ENCODE measurements at places on chromosomes 4 and X. TPM values are rescaled to one million over a fixed set of nuclear protein-coding genes. Genes with fewer than 3 reads are reported as not detected.

Gene CPLX1
- 0.30 TPM for total RNA-seq

Gene SHOX
- total RNA-seq, result 0.08 TPM

Gene TMEM164
- total RNA-seq, result 34.2 TPM

Gene USP17L25
- total RNA-seq, result not detected

Gene LYAR
- total RNA-seq, result 12.9 TPM

Gene CTAG1A
- total RNA-seq, result not detected

Gene IQCM
- 0.68 TPM for total RNA-seq

Gene TASL
- not detected for total RNA-seq

Gene UNC5C
- 16.0 TPM for total RNA-seq

Gene PHOX2B
- total RNA-seq, result not detected

Gene SSX2
- total RNA-seq, result not detected

- H3K4me1 ChIP-seq, result no peaks in the 10 kb centered on the region
- H3K27me3 ChIP-seq, result no peaks in the 10 kb centered on the region
- no peaks in the 10 kb centered on the region for H3K36me3 ChIP-seq
- peak overlapping the region; percentile 73 for H3K27ac ChIP-seq
Observed at GRCh38 chr4:66574145-66574978, 904.1 kb upstream of the EPHA5 start.

DNA sequence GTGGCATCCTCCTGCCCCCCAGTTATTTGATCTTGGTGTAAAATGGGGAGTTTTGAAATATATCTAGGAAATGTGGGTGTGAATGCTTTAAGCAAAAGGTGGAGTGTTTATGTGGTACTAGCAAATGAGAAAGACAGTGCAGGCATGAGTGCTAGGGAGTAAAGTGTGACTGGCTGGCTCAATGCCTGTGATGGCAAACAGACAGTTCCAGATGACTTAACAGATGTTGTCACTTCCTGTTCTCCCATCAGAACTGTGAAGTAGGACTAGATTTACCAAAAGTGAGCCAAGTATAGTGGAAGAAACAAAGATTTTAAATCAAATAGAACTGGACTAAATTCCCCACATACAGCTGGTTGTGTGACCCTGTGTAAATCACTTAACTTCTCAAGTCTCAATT, 8.4 kb upstream of the AMOT start:
- no peak overlapping the region for H3K27ac ChIP-seq
- no peaks in the 10 kb centered on the region for H3K36me3 ChIP-seq

DNA sequence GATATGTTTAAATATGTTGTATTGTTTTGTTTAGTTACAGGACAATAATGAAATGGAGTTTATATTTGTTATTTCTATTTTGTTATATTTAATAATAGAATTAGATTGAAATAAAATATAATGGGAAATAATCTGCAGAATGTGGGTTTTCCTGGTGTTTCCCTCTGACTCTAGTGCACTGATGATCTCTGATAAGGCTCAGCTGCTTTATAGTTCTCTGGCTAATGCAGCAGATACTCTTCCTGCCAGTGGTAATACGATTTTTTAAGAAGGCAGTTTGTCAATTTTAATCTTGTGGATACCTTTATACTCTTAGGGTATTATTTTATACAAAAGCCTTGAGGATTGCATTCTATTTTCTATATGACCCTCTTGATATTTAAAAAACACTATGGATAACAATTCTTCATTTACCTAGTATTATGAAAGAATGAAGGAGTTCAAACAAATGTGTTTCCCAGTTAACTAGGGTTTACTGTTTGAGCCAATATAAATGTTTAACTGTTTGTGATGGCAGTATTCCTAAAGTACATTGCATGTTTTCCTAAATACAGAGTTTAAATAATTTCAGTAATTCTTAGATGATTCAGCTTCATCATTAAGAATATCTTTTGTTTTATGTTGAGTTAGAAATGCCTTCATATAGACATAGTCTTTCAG, 26.9 kb downstream of the NUDT6 start:
- peaks cover 3% of the 10 kb centered on the region for H3K4me1 ChIP-seq
- no peak for DNase-seq
- no peaks in the 10 kb centered on the region for H3K27me3 ChIP-seq
- no peak overlapping the region for H3K27ac ChIP-seq
- no peaks in the 10 kb centered on the region for H3K36me3 ChIP-seq

GRCh38 chr4:1194010-1194900, 21.9 kb upstream of the SPON2 start:
- H3K4me3 ChIP-seq, result no peak overlapping the region
- DNase-seq, result peak; percentile 36
- peak overlapping the region; percentile 57 for H3K27ac ChIP-seq
- no peaks in the 10 kb centered on the region for H3K36me3 ChIP-seq
- H3K27me3 ChIP-seq, result no peaks in the 10 kb centered on the region

GRCh38 chr4:125951261-125951887, 636.6 kb downstream of the FAT4 start:
- H3K4me3 ChIP-seq, result no peak overlapping the region
- no peak overlapping the region for H3K27ac ChIP-seq
- no peaks in the 10 kb centered on the region for H3K27me3 ChIP-seq
- H3K4me1 ChIP-seq, result no peaks in the 10 kb centered on the region

DNA sequence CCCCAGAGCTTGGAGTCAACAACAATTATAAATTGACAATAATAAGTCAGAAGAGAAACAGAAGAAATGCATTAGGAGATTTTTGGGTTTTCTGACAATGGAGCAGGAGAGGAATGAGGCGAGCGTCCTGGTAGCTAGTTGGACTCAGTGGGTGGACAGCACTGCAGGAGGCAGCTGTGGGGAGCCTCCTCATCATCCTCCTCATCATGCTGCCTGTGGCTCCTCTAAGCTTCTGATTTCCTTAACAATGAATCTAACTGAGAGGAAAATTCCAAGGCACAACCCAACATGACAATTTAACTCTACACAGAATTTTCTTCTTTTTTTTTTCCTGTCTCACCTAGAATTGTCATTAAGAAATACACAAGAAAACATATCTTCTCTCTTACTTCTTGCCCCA, 357.1 kb upstream of the NOCT start:
- H3K27me3 ChIP-seq, result no peaks in the 10 kb centered on the region
- no peak overlapping the region for H3K27ac ChIP-seq
- no peaks in the 10 kb centered on the region for H3K4me1 ChIP-seq
- no peaks in the 10 kb centered on the region for H3K36me3 ChIP-seq
- H3K4me3 ChIP-seq, result no peak overlapping the region
- no peak for DNase-seq

- H3K36me3 ChIP-seq, result no peaks in the 10 kb centered on the region
- DNase-seq, result peak; percentile 80
- no peak overlapping the region for H3K4me3 ChIP-seq
- no peaks in the 10 kb centered on the region for H3K27me3 ChIP-seq
- H3K4me1 ChIP-seq, result no peaks in the 10 kb centered on the region
- H3K27ac ChIP-seq, result no peak overlapping the region
Observed at GRCh38 chr4:8410641-8411271, 29.8 kb downstream of the ACOX3 start.

DNA sequence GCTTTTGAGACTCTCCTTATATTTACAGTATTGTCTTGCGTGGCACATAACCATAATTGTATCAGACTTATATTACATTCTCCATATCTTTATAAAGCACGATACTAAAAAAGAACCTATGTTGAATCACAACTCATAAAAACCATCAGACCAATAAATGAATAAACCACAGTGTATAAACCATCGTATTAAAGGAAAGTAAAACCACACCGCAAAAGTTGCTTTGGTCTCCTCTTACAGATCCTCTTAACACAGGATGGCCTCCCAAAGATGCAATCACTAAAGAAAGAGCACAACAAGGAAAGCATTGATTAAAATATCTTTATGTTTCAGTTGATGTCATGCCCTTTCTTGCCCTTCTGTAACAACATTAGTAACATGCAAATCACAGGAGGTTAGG, 437.9 kb downstream of the AFF2 start:
- no peaks in the 10 kb centered on the region for H3K4me1 ChIP-seq
- H3K27me3 ChIP-seq, result no peaks in the 10 kb centered on the region
- H3K36me3 ChIP-seq, result no peaks in the 10 kb centered on the region
- DNase-seq, result no peak
- H3K27ac ChIP-seq, result no peak overlapping the region

DNA sequence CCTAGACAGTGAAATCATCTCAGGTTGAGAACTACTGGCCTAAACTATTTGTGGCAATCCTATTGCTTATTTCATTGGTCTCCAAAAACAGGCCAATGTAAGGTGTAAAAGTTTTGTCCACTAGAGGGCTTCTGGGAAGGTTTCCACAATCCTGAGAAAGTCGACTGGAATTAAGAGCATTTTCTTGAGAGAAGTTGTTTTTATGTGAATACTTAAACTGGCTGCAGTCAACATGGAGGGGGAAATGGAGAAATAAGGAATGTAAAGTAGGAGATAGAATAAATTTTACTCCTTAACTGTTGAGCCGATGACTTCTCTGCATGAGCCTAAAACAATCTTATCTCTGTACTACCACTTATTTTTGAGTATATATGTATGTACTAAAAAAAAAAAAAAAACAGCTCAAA, 11.0 kb upstream of the EIF4E start:
- H3K4me1 ChIP-seq, result no peaks in the 10 kb centered on the region
- H3K27me3 ChIP-seq, result no peaks in the 10 kb centered on the region
- H3K27ac ChIP-seq, result no peak overlapping the region

DNA sequence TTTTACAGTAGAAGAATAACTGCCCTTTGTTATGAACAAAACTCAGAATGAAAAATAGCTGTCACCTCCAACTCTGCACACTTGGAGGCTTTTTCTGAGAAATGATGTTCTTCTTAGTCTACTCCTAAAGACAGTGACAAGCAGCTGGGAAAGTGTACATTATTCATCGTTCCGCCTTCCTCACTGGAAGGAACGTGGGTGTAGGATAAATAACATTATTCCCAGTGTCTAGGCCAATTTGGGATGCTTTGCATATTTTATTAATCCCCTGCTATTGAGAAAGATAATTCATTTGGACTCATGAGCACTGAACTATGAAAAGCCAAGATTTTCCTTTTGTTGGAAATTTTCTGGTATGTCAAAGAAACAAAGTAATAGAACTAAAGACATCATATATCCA, 87.8 kb downstream of the VCX2 start:
- no peak overlapping the region for H3K27ac ChIP-seq
- H3K4me1 ChIP-seq, result no peaks in the 10 kb centered on the region
- H3K27me3 ChIP-seq, result no peaks in the 10 kb centered on the region
- H3K36me3 ChIP-seq, result no peaks in the 10 kb centered on the region

GRCh38 chr4:101005659-101006058, 341.7 kb downstream of the PPP3CA start:
- H3K36me3 ChIP-seq, result no peaks in the 10 kb centered on the region
- H3K27ac ChIP-seq, result no peak overlapping the region
- no peak for DNase-seq
- H3K4me1 ChIP-seq, result no peaks in the 10 kb centered on the region
- H3K27me3 ChIP-seq, result no peaks in the 10 kb centered on the region

GRCh38 chr4:90071289-90072235, 55.6 kb upstream of the CCSER1 start:
- no peaks in the 10 kb centered on the region for H3K27me3 ChIP-seq
- H3K27ac ChIP-seq, result no peak overlapping the region
- no peaks in the 10 kb centered on the region for H3K4me1 ChIP-seq
- no peaks in the 10 kb centered on the region for H3K36me3 ChIP-seq

GRCh38 chr4:29047341-29048041, 1672.7 kb upstream of the PCDH7 start:
- H3K4me1 ChIP-seq, result no peaks in the 10 kb centered on the region
- H3K27me3 ChIP-seq, result no peaks in the 10 kb centered on the region
- H3K36me3 ChIP-seq, result no peaks in the 10 kb centered on the region
- H3K4me3 ChIP-seq, result no peak overlapping the region
- H3K27ac ChIP-seq, result no peak overlapping the region
- no peak for DNase-seq

- H3K4me3 ChIP-seq, result no peak overlapping the region
- DNase-seq, result no peak
- H3K27me3 ChIP-seq, result no peaks in the 10 kb centered on the region
- H3K4me1 ChIP-seq, result no peaks in the 10 kb centered on the region
Observed at GRCh38 chrX:153871451-153871850, 14.5 kb downstream of the L1CAM start.

GRCh38 chr4:3442959-3443749, 1.4 kb downstream of the HGFAC start:
- H3K27me3 ChIP-seq, result no peaks in the 10 kb centered on the region
- no peak overlapping the region for H3K27ac ChIP-seq
- no peaks in the 10 kb centered on the region for H3K4me1 ChIP-seq

GRCh38 chr4:81360737-81361136, 111.0 kb downstream of the RASGEF1B start:
- H3K36me3 ChIP-seq, result no peaks in the 10 kb centered on the region
- H3K4me1 ChIP-seq, result peaks cover 2% of the 10 kb centered on the region
- H3K4me3 ChIP-seq, result no peak overlapping the region
- no peak for DNase-seq
- H3K27me3 ChIP-seq, result no peaks in the 10 kb centered on the region
- H3K27ac ChIP-seq, result no peak overlapping the region

- H3K27ac ChIP-seq, result no peak overlapping the region
- H3K27me3 ChIP-seq, result no peaks in the 10 kb centered on the region
- DNase-seq, result no peak
- no peak overlapping the region for H3K4me3 ChIP-seq
- H3K4me1 ChIP-seq, result peaks cover 9% of the 10 kb centered on the region
- H3K36me3 ChIP-seq, result no peaks in the 10 kb centered on the region
Observed at GRCh38 chrX:38837389-38837788, 36.1 kb downstream of the MID1IP1 start.

DNA sequence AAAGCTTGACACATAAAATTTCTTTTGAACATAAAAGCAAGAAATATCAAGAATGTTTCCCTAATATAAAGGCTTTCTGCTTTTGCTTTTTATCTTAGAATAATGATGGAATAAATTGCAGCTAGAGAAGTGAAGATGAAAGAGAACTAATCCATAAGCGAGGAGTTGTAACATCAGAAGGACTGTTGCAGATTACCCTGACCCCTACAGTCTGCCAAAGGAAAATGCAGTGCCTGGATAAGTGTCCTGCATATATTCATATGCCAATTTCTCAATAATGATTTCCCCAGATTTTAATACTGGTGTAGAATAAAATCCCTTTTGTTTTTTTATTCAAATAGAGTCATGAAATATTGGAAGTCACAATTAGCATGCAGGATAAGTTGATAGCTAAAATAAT, 115.9 kb downstream of the MAGEC2 start:
- H3K36me3 ChIP-seq, result no peaks in the 10 kb centered on the region
- H3K4me1 ChIP-seq, result no peaks in the 10 kb centered on the region
- H3K27ac ChIP-seq, result no peak overlapping the region
- H3K4me3 ChIP-seq, result no peak overlapping the region

GRCh38 chrX:6729626-6730025, 194.7 kb upstream of the VCX3A start:
- no peaks in the 10 kb centered on the region for H3K4me1 ChIP-seq
- H3K27me3 ChIP-seq, result no peaks in the 10 kb centered on the region
- H3K36me3 ChIP-seq, result no peaks in the 10 kb centered on the region
- H3K27ac ChIP-seq, result peak overlapping the region; percentile 67
- peak; percentile 5 for DNase-seq

DNA sequence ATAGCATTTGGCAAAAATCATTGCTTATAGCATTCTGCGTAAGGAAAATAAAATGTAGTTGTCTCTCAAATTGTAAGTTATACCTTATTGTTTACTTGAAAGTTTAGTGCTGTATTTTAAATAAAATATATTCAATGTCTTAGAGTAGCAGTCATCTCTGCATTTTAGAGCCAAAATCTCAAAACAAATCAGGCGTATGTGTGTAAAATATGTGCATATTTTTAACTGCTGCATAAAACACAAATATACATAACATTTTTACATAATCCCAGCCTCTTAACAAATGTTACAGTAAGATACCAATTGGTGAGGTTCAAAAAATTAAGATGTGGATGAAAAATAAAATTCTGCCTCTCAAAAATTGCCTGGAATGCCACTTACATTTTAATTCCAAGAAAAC, 145.8 kb upstream of the AGA start:
- DNase-seq, result no peak
- no peak overlapping the region for H3K27ac ChIP-seq
- H3K4me1 ChIP-seq, result no peaks in the 10 kb centered on the region
- no peaks in the 10 kb centered on the region for H3K27me3 ChIP-seq
- H3K36me3 ChIP-seq, result no peaks in the 10 kb centered on the region

- H3K4me1 ChIP-seq, result peaks cover 11% of the 10 kb centered on the region
- H3K4me3 ChIP-seq, result no peak overlapping the region
- H3K36me3 ChIP-seq, result no peaks in the 10 kb centered on the region
Observed at GRCh38 chr4:151197247-151197646, 79.7 kb upstream of the PRSS48 start.

All from hepatocyte (in vitro differentiated cells).